ENCODE measurements at places on chromosomes 6 and 20.

GRCh38 chr6:34052918-34053608, 92.8 kb downstream of the GRM4 start:
- DNase-seq, result no peak

- DNase-seq, result no peak
Observed at GRCh38 chr20:10857352-10858070, 183.7 kb upstream of the JAG1 start.

- DNase-seq, result no peak
Observed at GRCh38 chr20:40787941-40788340, 98.9 kb upstream of the MAFB start.

GRCh38 chr20:17681726-17682102, 328 bp downstream of the RRBP1 start:
- no peak for DNase-seq

- DNase-seq, result no peak
Observed at GRCh38 chr20:1415667-1416468, 23.0 kb upstream of the FKBP1A start.

DNA sequence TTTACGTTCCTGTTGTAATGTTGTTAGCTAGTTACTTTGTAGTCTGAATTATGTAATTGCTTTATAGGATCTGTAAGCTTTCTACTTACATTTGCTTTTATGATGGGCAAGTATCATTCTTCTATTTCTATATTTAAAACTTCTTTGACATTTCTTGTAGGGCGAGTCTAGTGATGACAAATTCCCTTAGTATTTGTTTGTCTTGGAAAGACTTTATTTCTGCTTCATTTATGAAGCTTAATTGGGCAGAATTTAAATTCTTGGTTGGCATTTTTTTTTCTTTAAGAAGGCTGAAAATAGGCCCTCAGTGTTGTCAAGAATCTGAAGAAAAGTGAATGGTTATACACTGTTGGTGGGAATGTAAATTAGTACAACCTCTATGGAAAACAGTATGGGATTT, 506.3 kb downstream of the TENT5A start:
- no peak for DNase-seq

DNA sequence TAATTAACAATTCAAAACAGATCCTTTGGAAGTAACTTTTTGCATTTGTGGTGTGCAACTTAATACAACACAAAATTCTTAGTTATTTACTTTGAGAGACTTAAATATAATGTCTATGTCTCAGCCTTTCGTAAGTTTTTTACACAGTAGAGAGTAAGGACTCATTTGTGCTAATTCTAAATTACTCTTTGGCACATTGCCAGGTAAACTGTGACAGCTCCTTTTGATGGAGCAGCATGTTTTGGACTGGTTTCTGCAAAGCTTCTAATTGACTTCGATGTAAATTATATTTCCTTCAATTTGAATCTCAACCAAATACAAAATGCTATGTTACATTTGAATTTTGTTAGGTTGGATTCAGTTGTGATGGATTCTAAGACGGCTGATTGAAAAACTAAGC, 450.7 kb upstream of the OPRM1 start:
- DNase-seq, result no peak

- DNase-seq, result no peak
Observed at GRCh38 chr6:25503686-25504085, 148.3 kb upstream of the SCGN start.

DNA sequence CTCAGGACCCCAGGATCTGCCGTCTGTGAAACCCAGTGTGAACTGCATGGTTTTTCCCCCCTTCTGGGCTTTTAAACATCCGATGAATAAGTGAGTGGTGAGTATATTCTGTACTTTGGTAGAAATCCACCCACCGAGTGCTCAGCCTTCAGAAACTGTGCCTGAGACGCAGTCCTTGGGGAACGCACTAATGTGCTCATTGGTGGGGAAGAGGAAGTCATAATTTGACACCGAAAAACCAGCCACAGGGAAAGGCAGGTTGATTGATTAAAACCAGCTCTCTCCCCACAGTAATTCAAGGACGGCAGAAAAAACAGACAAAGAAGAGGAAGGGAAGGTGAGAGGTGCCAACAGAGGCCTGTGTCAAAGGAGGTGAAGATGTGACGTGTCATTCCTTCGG, 21.7 kb downstream of the EDN3 start:
- no peak for DNase-seq

DNA sequence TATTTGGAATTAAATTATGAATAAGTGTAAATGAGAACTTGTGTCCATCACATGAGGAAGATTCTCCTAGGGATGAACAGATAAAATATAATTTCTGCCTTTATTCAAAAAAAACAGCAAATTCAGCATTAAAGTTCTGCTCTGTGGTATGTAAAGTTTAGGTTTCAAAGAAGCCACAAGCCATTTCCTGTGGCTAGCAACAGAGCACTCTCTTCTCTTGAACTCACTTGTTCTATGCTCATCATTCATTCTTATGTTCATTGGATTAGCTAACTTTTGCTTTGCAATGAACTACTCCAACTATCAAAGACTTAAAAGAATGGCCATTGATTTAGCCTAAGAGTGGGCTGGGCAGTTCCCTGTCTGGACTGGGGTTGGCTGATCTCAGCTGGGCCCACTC, 20.8 kb upstream of the SNRPB2 start:
- DNase-seq, result no peak

All from stimulated activated CD4-positive, alpha-beta T cell treated with anti-CD3 and anti-CD28 coated beads, Interleukin-15, amount 100 ng/mL, for 48 hours (primary cell).